ENCODE measurements at places on chromosomes 6 and 20.

GRCh38 chr20:1127840-1128239 is 9.4 kb downstream of the PSMF1 start:
- no peak for DNase-seq

- no peak for DNase-seq
Observed at GRCh38 chr6:139824864-139825263, 450.4 kb upstream of the CITED2 start.

DNA sequence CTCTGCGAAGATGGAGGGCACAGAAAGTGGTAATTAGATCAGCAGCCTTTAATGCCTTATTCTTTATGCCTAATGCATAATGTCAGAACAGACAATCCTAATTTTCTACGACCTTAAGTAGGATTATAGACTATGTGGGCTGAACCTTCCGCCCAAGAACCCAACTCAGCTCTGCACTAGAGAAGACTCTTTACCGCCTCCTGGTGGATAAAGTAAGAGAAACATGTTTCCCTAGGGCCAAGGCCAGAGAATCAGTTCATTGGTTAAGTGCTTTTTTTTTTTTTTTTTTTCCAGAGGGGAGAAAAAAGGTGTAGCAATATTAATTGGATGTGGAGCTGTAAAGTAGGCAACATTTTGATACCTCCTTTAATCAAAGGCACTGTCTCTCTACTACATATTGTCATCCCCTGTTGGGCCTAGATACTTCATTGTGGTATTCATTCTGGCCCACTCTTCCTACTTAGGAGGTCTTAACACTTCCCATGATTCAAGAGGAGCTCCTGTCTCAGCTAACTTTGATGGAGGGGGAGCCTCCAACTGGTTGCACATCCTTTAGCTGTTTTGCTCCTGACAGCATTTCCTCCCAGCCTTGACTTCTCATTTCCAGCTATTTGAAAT is 124.9 kb upstream of the NRN1 start:
- peak; percentile 5 for DNase-seq

DNA sequence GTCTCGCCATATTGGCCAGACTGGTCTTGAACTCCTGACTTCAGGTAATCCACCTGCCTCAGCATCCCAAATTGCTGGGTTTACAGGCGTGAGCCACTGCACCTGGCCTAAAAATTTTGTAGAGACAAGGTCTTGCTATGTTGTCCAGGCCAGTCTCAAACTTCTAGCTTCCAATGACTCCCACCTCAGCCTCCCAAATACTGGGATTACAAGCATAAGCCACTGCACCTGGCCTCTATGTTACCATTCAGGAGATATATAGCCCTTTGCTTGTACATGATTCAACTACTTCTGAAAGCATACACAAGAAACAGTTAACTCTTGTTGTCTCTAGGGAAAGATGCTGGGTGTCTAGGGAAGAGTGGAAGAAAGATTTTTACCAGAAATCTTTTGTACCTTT is 19.0 kb upstream of the NCOA3 start:
- no peak for DNase-seq

DNA sequence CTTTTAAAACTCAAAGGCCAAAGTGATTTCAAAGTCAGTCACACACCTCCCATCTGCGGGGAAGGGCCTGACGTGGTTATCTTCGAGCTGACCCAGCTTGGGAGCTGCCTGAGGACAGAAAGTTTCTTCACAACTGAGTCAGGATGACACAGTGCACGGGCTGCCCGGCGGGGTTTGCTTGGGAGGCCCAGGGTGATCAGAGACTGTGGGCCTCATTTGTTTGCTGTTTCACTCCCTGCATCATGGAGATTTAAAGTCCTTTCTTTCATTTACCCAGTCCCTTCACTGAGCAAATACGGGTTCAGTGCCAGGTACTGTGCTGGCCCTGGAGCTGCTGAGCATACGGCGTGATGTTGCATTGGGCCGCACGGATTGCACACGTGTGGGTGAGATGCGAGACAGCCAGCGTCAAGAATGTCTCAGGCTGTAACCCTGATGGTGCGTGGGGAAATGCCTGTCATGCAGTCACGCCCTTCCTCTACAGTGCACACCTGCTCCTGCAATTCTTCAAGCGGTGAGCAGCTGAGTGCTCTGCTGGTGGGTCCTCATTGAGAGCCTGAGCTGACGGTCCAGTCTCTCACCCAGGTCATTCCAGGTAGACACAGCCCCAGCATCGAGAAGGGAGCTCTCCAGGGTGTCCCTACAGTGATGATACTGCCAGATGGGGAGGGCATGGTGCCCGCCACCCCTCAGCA is 82.7 kb upstream of the PMEPA1 start:
- no peak for DNase-seq

DNA sequence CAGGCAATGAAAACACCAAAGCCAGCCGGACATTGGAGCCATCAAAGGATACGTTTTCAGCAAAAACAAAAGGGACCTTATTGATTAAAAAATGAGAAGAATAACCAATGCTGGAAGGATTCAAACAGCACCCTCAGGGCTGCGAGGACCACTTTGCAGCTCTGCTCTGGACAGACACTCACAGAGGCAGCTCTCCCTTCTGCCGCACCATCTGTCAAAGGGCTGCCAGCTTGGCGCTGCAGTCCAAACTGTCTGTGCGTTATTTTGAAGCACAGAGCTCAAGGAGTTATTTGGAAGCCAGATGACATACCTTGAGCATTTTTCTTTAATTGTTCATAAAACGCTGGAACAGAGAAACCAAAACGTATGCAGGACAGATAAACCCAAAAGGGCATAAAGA is 85.2 kb downstream of the KIF16B start:
- no peak for DNase-seq

Data from SHP77 (cell line).